ENCODE measurements at places on chromosomes 12 and 14. TPM values are rescaled to one million over a fixed set of nuclear protein-coding genes. Genes with fewer than 3 reads are reported as not detected.
A peak's percentile ranks its signal among the peaks of the same experiment; 100 is the strongest.

Gene TIMELESS
- polyA plus RNA-seq, result 2.2 TPM

DNA sequence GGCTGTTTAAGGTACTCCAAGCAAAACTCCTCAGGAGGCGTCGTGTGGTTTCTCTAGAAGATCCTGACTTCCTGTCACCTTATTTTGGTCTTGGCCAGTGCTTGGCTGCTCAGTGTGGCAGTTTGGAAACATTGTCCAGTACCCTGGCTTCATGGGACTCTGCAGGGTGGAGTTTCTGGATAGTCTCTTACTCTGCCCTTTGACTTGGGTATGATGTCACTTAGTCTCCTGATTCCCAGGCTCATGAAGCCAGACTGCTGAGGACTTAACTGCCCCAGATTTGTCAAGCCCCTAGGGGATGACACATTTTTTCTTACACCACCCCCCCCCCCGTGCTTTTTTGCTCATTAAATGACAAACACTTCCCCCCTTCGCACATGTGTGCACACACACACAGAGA lies 82.7 kb downstream of the ADCK1 start:
- no peak for DNase-seq

Gene KCNA1
- not detected for polyA plus RNA-seq

GRCh38 chr14:37594238-37594970 lies 645 bp downstream of the FOXA1 start:
- peak; percentile 53 for DNase-seq

GRCh38 chr14:77580964-77581505 lies 35.4 kb downstream of the SPTLC2 start:
- no peak for DNase-seq

DNA sequence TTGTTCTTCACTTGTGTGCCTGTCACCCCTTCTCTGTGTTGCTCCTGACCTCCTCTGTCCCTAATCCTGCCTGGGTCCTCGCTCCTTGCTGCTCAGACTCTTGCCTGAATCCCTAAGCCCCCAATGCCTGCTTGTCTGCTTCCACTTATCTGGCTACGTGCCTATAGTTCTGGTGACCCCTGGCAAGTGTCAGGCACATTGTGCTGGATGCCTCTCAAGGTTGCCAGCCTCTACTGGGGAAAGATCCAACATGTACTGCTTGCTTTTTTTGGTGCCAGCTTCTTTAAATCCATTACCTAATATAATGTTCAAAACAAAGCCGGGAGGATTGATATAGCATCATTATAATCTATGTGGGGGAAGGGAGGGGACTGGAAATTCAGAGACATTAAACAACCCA lies 448.0 kb upstream of the CCDC196 start:
- DNase-seq, result no peak

GRCh38 chr12:67702136-67702535 lies 53.6 kb downstream of the DYRK2 start:
- no peak for DNase-seq

DNA sequence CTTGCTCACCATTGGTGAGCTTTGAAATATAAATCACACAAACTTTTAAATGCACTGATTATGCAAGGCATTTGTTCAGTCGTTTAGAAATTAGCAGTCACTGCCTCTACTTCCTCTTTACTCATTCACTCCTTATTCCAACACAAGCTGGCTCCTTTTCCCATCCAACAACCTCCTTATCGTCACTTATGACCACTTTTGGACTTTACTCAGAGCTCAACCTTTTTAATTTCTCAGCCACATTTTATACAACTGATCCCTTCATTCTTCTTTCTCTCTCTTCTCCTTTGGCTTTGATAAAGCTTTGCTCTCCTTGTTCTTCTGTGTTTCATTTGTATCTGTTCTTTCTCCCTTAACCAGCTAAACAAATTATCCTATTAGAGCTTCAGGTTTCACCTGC lies 126.4 kb upstream of the PLEKHA5 start:
- no peak for DNase-seq

Gene PLEK2
- polyA plus RNA-seq, result 0.34 TPM

- no peak for DNase-seq
These were observed 5.8 kb downstream of the NDUFA12 start for GRCh38 chr12:94997726-94998125.

DNA sequence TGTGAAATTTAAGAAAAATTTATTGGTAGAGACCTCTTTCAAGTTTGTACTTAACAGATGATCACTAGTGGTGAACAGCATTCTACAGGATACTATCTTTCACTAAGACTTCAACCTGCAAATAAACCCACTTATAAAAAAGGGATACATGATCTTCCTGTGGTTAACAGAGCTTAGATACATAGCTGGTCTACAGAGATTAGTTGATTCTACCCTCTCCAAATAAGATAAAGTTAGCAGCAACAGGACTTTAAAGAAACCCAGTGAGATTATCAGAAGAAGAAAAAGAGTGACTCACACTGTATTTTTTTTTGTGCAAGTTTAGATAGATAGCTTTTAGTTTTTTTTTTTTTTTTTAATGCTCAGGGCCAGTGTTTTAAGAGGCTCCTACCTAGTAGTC lies 34.5 kb downstream of the USP44 start:
- no peak for DNase-seq

DNA sequence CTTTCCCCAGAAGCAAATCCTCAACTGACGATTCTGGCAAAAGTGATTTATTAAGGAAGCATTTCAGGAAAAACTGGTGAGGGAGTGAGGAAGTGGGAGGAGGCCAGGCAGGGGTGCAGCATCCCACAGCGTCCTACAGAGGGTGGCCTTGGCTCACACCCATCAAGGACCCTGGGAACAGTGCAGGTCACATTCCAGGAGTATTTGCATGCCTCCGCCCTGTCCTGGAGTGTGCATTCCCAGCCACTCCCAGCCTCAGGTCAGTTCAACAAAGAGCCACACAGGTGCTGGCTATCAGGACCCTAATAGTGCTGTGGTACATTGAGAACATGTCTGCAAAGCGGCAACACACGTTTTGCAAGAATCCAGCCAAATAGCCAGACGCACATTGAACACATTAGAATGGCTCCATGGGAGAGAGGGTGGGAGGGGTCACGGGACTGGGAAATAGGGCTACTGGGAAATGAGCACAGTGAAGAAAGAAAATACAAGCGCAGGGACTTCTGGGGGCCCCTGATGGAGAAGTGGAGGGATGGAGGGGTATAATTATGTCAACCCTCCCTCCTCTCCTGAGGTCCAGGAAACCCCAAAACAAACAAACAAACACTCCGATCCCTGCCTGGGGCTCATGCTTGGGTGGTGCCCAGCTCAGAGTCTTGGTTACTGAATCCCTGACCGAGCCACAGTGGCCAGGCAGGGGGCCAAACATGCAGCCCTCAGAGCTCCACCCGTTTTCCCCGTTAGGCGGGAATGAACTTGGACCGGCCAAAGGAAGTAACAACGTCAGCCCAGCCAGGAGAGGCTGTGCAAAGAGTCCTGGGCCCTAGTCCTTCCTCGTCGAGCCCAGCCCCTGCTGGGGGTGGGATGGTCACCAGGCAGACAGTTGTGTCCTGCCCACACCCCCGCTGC lies 36.5 kb downstream of the CMKLR1 start:
- DNase-seq, result peak; percentile 91

- no peak for DNase-seq
These were observed 246.1 kb upstream of the CCDC196 start for GRCh38 chr14:66240105-66240504.

Gene ANKRD52
- 13.4 TPM for polyA plus RNA-seq

GRCh38 chr14:35073486-35073885 lies 27.4 kb downstream of the FAM177A1 start:
- no peak for DNase-seq

Gene FAM234B
- polyA plus RNA-seq, result 1.1 TPM

GRCh38 chr12:116216022-116216756 lies 61.3 kb downstream of the MED13L start:
- no peak for DNase-seq

Gene LETMD1
- polyA plus RNA-seq, result 28.2 TPM

Gene FBLN5
- 122 TPM for polyA plus RNA-seq

Gene INHBC
- polyA plus RNA-seq, result not detected

Gene IAPP
- polyA plus RNA-seq, result not detected

GRCh38 chr12:120903412-120904196 lies 554 bp downstream of the SPPL3 start:
- DNase-seq, result peak; percentile 63

DNA sequence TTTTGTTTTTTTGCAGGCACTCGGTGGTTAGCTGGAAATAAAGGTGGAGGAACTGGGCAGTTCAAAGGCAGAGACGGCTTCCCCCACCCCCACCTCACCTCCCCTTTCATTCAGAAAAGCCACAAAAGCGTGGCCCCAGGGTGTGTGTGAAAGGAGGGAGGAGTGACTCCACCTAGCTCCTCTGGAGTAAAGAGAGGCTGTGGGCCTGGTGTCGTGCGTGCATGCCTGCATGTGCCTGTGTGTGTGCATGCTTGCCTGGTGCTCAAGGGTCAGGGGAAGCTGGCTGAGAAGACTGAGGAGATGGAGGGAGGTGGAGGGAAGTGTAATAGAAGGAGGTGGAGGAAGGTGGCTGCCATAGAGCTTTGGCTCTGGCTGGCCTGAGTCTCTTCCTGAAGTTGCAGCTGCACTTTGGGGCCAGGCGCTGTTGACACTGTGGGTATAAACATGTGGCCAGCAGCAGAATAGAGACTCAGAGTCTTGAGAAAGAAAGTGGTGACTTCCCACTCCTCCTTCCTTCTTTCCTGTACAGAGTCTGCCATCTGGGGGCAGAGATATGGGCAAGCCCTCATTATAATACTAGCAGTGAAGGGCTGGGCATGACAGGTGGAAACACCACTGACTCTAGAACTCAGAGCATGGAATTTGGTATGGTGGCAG lies 36.9 kb upstream of the SINHCAF start:
- no peak for DNase-seq

Gene IL26
- polyA plus RNA-seq, result not detected

Data from right cardiac atrium (tissue), 5 donors.